ENCODE measurements at places on chromosomes 16 and 17.

DNA sequence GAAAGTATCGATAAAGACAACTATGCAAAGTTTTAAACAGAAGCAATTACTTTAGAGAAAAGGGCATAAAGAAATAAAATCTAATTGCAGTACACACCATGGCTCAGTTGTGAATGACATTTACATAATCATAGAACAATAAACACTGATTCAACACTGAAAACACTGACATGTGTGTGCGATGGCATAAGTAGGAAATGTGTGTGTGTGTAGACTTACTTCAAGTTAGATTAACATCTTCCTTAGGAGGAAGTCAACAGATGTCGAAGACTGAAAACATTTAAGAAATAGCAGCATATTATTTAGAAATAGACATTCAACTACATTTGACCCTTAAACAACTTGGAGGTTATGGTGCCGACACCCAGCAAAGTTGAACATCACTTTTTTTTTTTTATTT is 172.4 kb downstream of the STX8 start:
- no peak for DNase-seq

DNA sequence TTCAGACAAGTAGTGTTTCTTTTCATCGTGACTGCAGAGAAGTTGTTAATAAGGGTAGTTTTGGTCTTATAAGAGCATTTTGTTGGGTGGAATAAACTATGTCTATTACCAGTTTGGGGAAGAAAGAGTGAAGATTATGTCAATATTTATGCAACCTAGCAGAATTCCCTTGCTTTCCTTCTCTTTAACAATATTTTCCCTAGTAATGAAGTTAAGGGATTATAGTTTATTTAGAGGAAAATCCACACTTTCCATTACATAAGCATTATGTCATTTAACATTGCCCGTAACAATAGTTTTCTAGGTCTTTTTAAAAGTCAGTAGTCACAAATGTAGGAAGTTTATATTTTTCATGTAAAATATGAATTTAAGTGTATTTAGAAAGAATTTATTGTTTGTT is 2.5 kb upstream of the MAF start:
- DNase-seq = no peak

DNA sequence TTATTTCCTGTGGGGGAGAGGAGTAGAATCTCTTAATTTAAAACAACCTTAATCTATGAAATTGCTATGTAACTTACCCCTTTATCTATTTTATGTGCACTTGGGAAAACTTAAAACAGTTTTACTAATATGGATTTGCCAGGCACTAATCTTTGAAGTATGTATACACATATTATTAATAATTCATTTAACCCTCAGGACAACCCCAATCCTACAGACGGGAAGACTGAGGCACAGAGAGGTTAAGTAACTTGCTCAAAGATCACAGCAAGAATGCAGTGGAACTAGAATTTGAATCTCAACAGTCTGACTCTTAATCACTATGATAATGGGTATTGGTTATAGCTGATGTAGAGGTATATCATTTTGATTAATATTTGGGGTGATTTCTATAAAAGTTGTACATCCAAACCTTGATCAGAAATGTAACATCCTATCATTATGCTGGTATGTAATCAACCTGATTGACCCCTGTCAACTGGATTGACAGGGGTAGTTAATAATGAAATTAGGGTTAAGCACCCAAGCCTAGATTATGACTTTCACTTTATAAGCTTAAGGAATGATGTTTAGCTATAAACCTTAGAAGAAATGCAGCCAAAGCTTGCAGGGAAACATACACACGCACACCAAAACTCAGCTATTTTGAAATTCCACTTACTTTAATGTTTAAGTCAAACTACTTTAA is 1.6 kb downstream of the MYO1D start:
- DNase-seq = no peak

GRCh38 chr16:23027386-23027785 is 121.9 kb downstream of the USP31 start:
- DNase-seq = no peak

DNA sequence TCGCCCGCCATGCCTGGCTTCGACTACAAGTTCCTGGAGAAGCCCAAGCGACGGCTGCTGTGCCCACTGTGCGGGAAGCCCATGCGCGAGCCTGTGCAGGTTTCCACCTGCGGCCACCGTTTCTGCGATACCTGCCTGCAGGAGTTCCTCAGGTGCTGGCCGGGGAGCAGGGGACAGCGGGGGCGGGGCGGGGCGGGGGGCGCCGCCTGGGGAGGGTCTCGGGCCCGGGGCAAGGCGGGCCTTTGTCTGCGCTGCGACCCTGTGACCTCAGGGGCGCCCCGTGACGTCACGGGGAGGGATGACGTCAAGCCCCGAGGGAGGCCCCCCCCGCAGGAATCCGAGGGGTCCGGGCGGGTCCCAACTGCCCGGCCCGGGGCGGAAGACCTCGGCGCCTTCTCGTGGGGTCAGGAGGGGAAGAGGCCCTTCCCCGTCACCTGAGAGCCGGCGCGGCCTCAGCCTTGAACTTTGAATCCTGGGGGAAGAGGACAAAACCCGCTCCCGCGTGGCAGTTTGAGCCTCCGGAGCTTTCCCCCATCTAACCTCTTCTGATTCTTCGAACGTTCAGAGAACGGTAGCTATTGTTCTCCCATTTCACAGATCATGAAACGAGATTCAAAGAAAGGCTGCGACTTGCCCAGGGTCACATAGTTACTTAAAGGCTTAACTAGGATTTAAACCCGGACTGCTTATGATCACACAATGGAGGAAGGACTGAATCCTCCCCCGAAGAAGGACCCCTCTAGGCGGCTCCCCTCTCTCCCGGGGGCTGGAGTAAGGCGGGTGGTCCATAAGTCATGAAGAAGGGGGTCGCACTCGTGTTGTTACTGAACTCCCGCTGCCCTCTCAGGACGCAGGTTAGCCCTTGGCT is 527 bp downstream of the TRAF4 start:
- DNase-seq = peak; percentile 92

DNA sequence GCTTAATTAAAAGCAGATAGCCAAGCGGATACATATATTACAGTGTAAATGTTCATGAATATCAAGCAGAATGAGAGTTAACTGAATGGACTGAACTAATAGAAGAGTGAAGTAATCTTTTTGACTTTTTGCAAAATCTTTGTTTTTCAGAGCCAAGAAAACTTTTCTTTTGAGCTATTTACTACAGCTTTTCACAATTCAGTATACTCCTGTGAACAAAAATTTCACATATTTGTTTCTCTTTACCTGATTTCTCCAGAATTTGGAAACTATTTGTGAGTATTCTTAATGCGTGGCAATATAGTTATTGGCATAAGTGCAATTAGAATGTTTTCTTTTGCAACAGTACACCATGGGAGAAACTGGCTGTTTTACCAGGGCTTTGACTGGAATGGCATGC is 9.1 kb upstream of the DUXB start:
- no peak for DNase-seq

- DNase-seq = no peak
Measured at GRCh38 chr16:67963662-67964321, 4.6 kb downstream of the SLC12A4 start.

DNA sequence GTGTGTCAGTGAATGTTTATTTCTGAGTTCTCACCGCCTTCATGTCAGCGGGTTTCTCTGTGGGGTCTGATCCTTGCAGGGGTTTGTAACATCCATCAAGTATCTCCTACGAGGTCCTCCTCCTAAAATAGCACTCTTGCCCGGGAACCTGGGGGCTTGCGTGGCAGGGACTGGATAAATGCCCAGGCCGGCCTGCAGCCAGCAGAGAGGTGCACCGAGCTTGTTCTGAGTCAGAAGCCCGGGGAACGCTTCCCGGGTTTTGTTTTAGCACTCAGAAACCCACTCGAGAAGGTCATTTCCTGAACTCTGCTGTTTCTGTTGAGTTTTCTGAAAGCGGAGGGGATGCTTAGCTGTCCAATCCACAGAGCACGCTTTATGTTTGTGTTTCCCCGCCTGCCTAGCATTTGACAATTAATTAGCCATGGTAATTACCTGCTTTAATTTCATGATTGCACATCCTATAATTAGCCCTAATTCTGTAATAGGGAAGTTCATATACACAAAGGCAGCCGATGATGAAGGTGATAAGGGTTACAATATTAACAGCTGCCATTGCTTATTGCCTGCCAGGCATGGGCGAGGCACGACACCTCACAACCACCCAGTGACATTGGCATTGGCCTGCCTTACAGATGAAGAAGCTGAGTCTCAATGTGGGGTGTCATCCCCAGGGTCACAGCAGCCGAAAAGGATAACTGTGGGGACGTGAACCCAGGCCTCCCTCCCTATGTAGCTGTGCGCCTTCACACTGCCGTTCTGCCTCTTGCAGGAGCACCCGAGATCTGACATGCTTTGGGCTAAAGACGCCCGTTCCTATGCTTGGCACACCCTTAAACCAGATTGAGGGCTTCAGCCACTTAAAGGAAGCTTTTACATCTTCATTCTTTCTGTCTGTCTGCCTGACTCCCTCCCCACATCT is 333.1 kb downstream of the CPPED1 start:
- no peak for DNase-seq

GRCh38 chr16:24858219-24859041 is 12.7 kb downstream of the SLC5A11 start:
- DNase-seq = peak; percentile 71

DNA sequence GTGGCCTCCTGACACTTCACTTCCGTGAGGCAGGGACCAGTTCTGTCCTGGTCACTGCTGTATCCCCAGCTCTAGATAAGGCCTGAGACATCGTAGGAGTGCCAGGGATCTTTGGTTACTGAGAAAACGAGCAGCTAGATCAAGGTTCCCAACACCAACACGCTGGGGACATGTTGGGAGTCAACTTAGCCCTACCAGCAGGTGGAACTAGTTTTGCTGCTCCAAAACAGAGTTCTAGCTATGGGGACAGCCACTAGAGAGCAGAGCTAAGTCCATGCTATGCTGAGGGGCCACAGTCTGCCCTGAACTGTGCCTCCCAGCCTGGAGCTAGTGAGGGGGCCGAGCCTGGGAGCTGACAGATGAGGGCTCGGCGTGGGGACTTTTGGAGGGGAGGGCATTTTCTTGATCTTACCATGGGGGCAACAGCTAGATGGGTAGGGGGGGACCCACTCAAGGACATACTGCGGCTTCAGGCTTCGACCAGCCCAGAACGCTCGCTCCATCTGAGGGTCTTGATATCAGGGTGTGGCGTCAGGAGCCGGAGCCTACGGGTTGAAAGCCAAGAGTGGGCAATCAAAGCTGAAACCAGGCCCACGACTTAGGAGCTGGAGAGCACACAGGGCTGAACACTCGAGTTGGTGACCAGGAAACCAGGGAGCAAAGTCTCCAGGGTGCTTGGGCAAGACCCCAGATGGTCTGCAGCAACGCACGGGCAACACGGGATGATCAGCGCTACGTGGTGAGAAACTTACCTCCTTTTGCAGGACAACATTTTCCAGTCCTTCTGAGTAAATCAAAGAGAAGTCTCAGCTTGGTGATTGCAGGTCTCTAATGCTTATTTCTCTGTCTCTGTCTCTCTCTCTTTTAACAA is 13.4 kb downstream of the SNX20 start:
- no peak for DNase-seq

DNA sequence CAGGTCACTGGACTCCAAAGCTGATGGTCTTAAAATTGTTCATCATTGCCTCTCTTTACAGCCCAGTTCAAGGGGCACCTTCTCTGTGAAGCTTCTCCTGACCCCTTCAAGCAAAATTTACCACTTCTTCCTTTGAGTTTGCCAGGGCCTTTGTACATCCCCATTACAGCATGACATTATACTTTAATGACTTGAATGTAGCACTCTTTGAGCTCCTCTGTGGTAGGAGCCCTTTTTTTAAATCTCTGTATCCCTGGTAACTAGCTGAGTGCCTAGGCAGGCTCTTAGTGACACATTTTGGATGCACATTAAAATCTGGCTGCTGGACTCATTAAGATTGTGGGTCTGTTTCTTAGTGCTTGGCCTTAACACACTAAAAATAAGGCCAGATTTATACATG is 412.1 kb downstream of the CA10 start:
- no peak for DNase-seq

DNA sequence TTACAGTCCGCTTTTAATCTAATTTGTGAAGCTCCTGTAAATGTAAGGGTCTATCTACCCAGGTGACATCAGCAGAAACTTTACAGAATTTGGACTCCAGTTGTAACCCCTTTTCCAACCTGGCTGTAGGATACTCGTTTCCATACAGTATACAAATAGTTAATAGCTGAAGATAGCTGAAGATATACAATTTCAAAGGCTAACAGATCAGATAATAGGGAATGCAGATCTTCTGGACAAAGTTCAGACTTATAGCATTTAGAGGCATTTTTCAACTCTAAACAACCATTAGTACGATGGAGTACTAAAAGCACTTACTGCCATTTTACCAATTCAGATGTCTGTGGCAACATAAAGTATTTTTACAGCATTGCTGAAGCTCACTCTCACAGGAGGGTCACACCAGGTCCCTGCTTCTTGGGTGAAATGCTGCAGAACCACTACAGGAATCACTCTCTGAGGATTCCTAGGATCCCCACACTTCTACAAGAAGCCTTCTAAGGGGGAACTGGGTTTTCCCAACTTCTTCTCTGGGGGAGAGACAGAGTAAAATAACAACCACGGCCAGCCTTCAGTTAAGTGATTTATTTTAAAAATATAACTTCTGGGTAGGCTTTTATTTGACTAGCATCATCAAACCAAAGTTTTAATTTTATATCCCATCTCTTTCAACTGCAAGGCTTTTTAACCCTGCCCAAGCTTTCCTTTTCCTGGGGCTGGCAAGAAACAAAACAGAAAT is 2.9 kb downstream of the VEZF1 start:
- DNase-seq = peak; percentile 30

GRCh38 chr16:424033-424622 is 1.3 kb upstream of the RAB11FIP3 start:
- DNase-seq = no peak

GRCh38 chr17:6196355-6196754 is 126.2 kb downstream of the WSCD1 start:
- no peak for DNase-seq

GRCh38 chr16:10485159-10485558 is 95.2 kb downstream of the EMP2 start:
- DNase-seq = no peak

GRCh38 chr16:85954927-85955519 is 56.1 kb downstream of the IRF8 start:
- DNase-seq = no peak

DNA sequence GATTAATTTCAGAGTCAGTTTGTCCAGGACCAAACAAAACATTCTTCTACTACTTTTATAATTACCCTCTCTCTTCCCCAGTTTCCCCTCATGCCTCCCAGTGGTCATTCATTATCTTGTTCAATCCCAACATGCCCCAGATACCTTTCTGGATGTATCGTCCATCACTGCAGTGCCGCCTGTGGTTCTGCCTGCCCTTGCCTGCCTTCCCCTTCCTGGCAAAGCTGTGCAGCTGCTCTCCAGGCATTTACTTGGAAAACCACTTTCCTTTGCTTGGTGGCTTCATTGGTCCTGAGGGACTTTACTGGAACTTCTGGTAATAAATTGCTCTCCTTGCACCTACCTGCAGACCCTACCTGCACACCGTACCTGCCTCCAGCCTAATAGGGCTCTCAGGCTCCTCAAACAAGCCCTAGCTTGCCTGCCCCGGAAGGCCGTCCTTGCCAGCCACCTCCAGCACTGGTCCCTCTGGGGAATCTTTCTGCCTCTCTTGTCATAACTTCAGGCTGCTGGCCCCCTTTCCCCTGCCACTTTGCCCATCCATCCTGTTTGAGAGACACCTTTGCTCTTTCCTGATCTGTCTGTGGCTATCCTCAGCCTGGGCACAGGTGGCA is 19.5 kb upstream of the MSI2 start:
- DNase-seq = no peak

GRCh38 chr16:23902748-23903414 is 67.1 kb downstream of the PRKCB start:
- DNase-seq = no peak

All from activated CD8-positive, alpha-beta memory T cell treated with anti-CD3 and anti-CD28 coated beads for 24 hours (primary cell).